ENCODE measurements at places on chromosomes 12 and 14. TPM values are rescaled to one million over a fixed set of nuclear protein-coding genes. Genes with fewer than 3 reads are reported as not detected.

Gene IGFBP6
- total RNA-seq: 162 TPM

Gene AQP2
- not detected for total RNA-seq

Gene ABHD12B
- total RNA-seq: not detected

Gene PRIMA1
- not detected for total RNA-seq

Gene P2RX2
- not detected for total RNA-seq

Gene CD163
- total RNA-seq: not detected

Gene SLC6A12
- total RNA-seq: not detected

Gene AHSA1
- total RNA-seq: 92.2 TPM

Gene B4GALNT1
- total RNA-seq: 0.08 TPM

Gene PELI2
- total RNA-seq: 7.9 TPM

Gene PTHLH
- 2.3 TPM for total RNA-seq

Gene RD3L
- total RNA-seq: not detected

Gene NDUFA9
- 29.4 TPM for total RNA-seq

Gene RPS6KL1
- 2.1 TPM for total RNA-seq

Gene P3H3
- 72.0 TPM for total RNA-seq

Gene ETNK1
- 17.1 TPM for total RNA-seq

Gene RALGAPA1
- total RNA-seq: 7.5 TPM

Gene TDP1
- 10.5 TPM for total RNA-seq

Gene MYO1H
- not detected for total RNA-seq

Gene SLC41A2
- 17.5 TPM for total RNA-seq

Gene LACRT
- total RNA-seq: not detected

Gene ASB2
- not detected for total RNA-seq

Gene RERG
- 0.26 TPM for total RNA-seq

Gene SSTR1
- total RNA-seq: 0.26 TPM

Gene POLE2
- 3.9 TPM for total RNA-seq

Gene DPF3
- total RNA-seq: 4.5 TPM

Gene DCN
- total RNA-seq: 1,362 TPM

Gene PLEKHD1
- not detected for total RNA-seq

Gene HOTAIR
- not detected for total RNA-seq

Gene RIPK3
- total RNA-seq: 0.65 TPM

Gene TRHDE
- total RNA-seq: 16.8 TPM

Gene CCDC184
- total RNA-seq: 3.7 TPM

Gene VDR
- total RNA-seq: 3.7 TPM

Gene KLRC2
- total RNA-seq: not detected

Gene CHST11
- total RNA-seq: 3.4 TPM

Gene GRIP1
- total RNA-seq: not detected

Gene POTEG
- not detected for total RNA-seq

Gene MFAP5
- 1.2 TPM for total RNA-seq

Gene RHOJ
- total RNA-seq: 5.3 TPM

Gene SLCO1A2
- not detected for total RNA-seq

Gene RAB3IP
- total RNA-seq: 3.0 TPM

Gene TAS2R9
- total RNA-seq: not detected

Gene LTBP2
- 110 TPM for total RNA-seq

Gene COCH
- 0.39 TPM for total RNA-seq

Gene LRP1-AS
- not detected for total RNA-seq

Gene HRK
- total RNA-seq: not detected

All from epithelial cell of alveolus of lung (primary cell).